Muscle of back (tissue), 13 donors: ENCODE measurements at places on chromosomes 12 and 14.

DNA sequence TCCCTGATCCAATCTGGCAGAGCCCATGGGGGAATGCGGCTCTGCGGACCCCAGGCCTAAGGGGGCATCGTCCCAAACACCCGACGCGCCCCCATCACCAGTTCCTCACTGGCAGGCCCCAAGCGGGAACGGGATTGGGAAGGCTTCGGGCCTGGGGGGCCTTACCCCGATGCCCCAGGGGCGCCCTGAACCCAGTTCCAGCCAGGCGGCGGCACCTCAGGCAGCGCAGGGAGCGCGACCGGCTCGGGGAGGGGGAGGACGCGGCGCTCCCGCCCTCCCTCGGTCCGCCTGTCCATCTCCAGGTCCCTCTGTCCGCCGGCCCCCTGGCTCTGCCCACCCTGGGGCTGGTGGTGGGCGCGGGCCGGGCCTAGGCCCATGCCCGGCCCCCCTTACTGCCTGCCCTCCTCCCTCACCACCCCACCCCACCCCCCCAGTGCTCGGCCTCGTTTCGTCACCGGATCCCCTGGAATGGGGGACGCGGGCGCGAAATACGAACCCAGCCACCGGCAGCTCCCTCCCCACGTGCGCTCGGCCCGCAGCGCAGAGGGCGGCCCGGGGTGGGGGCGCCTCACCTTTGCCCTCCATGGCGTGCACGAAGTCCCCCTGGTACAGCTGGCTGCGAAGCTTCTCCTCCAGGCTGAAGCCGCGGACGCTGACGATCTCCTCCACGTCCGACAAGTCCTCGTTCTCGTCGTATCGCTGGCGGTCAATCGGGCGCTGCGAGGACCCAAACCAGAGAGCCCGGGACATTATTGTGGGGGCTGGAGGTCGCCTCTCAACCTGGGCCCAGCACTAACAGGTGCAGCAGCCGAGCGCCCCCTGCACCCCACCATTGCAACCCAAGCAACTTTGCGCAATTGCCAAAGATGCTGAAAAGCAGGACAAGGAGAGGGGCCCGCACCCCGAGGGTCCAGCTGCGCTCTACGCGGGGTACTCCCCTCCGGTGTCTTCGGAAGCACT lies 2.3 kb downstream of the KDM2B start:
- peak; percentile 38 for DNase-seq

- no peak for DNase-seq
Measured at GRCh38 chr12:121456551-121456950, 56.6 kb downstream of the RNF34 start.

GRCh38 chr12:48999371-49000131 lies at the start of gene DDN:
TSS of gene DDN (minus strand) at chr12:48999375. CDS start at chr12:48999287, 88 bp downstream.
- DNase-seq: peak; percentile 47

DNA sequence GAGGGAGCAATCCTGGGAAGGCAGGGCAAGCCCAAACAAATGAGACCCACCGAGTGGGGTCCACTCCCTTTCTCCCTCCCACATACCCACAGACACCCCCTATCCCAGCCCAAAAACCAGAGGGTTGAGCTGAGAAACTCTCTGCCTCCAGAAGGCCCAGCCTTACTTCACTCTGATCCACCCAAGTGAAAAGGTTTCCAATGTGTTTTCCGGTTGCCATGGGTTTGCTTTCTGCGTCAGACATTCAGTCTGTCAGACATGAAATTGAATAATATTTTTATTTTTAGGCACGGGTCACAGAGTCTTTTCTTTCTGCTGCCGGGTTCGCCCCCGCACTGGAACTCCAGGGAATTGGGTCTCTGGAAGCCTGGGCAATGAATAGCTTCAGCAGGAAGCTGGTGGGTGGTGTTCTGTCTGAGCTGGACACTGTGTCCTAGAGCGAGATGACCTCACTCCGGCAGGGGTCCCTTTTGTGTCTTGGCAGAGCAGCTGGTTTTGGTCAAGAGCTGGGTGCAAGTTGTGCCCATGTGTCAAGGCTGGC lies 69.8 kb upstream of the CLMN start:
- no peak for DNase-seq

DNA sequence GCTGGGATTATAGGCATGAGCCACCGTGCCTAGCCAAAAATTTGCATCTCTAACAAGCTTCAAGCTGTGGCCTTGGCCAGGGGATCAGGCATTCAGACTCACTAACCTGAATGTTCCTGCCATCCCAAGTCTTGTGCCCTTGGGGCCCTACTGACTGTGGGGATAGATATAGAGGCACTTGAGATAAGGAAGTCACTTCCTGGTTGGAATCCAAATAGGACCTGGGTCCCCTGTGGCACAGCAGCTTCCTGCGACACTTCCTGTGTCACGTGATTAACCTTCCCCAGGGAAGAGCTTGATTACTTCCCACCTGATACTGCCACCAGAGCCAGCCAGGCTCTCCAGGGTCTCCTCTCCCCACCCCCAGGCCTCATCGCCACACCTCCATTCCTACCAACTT lies 128.2 kb downstream of the BCL11B start:
- DNase-seq: no peak

- DNase-seq: no peak
Measured at GRCh38 chr14:85387181-85387580, 142.8 kb upstream of the FLRT2 start.

GRCh38 chr14:101123618-101124510 lies 220.3 kb upstream of the RTL1 start:
- no peak for DNase-seq

DNA sequence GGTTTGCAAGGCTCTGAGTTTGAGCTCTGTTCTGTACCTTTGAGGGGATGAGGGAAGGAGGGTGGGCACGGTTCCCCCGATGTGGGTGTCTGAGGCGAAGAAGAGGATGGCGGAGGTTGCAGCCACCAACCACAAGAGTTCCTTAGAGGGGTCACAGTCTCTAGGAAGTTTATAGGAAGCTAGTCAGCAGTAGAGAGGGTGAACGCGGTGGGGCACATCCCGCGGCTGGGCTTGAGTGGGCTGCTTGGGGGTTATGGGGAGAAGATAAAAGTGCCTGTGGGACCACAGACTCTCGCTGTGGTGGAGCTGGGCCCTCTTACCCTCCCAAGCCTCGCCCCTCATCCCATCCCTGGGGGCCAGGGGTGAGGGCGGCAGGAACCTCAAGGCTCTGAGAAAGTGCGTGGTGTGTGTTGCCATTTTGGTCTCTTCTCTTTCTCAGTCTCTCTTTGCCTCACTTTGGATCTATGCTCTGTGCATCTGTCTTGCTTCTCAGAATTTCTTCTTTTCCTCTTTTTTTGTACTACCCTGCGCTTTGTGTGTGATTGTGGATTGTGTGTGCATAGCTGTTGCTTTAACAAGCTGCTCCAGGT lies 2.7 kb downstream of the CD4 start:
- DNase-seq: no peak

GRCh38 chr12:123907726-123908476 lies 64.7 kb downstream of the CCDC92 start:
- DNase-seq: no peak

DNA sequence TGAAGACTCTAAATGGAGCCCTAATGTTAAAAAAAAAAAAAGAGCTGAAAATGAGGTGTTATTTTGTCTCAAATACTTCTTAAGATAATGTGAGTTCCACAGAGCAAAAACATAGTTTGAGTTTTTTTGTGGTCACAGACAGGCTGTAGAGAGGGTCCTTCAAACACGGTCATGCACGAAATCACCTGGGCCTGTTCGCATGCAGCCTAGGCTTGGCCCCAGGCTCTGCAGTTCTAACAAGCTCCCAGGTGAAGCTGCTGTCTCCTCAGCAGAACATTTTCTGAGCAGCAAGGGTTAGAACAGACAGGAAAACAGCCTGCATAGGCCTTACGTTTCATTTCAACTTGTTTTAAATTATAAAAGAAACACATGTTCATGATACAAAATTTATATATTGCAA lies 65.4 kb upstream of the TBPL2 start:
- DNase-seq: no peak

- no peak for DNase-seq
Measured at GRCh38 chr12:93144109-93144508, 215.0 kb upstream of the EEA1 start.

DNA sequence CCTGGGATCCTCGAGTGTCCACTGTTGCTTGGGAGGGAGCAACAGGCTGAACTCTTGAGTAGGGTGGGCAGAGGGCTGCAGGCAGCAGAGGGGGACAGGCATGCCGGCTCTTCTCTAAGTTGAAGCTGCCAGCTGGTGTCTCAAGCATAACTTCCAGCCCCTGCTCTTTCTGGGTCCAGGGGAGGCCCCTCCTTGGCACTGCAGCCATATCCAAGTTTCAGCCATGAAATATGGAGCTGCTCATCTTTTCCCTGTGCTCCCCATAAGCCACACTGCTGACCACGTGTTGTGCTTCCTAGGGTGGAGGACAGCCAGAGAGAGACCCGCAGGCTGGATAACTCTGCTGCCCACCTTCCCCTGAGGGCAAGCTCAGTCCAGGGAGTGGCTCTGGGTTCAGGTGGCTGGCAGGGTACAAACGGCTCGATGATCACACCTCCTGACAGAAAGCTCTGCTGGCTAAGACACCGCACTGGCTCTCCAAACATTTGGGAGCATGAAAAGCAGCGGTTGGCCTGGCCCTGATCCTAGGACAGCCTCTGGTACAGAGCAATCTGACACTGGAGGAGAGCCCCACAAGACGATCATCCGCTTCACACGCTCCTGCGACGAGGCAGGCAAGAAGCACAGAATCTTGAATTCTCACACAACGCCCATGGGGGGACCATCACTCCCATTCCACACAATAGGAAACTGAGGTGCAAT lies 79.6 kb downstream of the PITPNM2 start:
- DNase-seq: no peak
